Stimulated activated CD4-positive, alpha-beta T cell treated with anti-CD3 and anti-CD28 coated beads, TNF-alpha, amount 100 ng/mL, for 1 hour (primary cell): ENCODE measurements at places on chromosomes 11 and 22.

- DNase-seq = no peak
These were observed 82.9 kb downstream of the PIWIL4 start for GRCh38 chr11:94649964-94650623.

GRCh38 chr11:95156916-95157541, 67.4 kb downstream of the ENDOD1 start:
- no peak for DNase-seq

- DNase-seq = no peak
These were observed 10.3 kb downstream of the GAL3ST1 start for GRCh38 chr22:30564045-30564760.

DNA sequence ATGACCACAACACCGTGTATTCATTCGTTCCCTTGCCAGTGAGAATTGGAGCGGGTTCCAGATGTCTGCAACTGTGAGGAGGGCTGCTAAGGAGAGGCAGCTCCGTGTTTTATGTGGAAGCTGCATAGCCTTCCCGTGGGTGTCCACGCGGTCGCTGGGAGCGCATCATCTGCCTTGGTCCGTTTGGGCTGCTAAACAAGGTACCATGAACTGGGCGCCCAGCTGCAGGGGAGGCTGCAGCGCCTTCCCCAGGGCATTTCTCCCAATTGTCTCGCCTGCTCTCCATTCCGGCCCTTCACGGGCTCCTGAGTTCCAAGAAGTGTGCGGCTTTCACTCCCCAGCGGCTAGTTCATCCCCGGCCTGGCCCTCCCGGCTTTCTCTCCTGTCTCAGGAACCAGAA, 1446.4 kb downstream of the TBC1D22A start:
- DNase-seq = no peak

DNA sequence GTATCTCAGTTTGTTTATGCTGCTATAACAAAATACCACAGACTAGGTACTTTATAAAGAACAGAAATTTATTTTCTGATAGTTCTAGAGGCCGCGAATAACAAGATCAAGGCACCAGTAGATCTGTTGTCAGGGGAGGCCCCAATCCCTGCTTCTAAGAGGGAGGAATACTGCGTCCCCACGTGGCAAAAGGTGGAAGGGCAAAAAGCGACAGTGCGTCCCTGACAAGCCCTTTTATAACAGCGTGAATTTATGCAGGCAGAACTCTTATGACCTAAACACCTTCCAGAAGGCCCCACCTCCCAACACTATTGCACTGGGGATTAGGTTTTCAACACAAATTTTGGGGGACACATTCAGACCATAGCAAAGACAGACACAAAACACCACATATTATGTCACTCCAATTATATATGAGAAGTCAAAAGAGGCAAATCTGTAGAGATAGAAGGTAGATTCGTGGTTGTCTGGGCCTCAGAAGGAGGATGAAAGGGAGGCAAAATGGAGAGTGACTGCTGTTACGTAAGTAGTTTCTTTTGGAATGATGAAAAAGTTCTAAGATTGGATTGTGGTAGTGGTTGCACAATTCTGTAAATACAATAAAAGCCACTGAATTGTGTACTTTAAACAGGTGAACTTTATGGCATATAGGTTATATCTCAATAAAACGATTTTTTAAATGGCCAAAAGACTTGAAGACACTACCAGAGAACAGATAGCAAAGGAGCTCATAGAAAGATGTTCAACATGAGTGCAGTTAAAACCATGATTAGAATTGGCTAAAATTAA, 30.1 kb upstream of the TNRC6B start:
- DNase-seq = no peak

DNA sequence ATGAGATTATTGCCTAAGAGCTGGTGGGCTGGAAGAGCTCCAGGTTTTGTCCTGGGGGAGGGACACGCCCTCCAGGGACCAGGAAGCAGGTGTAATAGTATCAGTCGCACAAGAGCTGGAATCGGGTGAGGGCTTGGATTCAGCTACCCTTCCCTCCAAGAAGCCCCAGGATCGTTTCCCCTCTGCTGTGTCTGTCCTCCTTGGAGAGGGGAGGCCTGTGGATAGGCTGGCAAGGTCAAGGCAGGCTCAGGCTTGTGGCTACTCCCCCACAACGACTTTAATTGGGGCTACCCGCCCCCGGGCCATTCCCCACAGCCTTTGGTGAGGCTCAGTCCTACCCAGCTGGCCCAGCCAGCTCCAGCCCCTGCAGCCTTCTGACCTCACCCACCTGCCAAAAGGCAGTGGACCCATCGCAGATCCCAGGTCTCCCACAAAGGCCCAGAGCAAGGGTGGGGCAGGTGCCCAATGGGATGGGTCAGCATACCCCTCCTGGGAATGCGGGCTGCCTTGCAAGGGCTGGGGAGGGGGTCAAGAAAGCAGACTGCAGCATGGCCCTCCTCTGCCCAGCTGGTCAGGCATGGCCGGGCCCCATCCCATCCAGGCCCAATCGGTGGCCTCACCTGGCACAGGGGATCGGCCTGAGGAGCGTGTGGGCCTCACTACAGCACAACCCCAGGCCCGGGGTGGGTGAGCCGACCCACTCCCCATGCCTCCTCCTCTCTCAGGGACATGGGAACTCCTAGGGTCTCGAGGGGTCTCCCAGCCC, 1.0 kb downstream of the CTSD start:
- no peak for DNase-seq

DNA sequence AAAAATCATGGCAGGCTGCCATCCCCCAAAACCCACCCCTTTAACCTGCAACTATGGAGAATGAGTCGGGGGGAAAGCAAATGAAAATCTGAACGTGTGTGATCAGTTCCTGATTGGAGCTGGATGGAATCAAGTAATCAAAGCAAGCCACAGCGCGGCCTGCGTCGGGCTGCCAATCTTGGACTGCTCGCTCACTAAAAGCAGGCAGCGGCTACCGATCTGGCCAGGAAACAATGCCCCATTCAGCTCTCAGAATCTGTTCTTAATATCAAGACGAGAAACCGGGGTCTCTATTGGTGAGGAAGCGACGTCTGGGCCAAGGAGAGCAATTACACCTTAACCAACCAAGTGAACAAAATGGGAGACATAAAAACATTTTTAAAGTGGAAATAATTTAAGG, 472.2 kb downstream of the SOX6 start:
- no peak for DNase-seq

DNA sequence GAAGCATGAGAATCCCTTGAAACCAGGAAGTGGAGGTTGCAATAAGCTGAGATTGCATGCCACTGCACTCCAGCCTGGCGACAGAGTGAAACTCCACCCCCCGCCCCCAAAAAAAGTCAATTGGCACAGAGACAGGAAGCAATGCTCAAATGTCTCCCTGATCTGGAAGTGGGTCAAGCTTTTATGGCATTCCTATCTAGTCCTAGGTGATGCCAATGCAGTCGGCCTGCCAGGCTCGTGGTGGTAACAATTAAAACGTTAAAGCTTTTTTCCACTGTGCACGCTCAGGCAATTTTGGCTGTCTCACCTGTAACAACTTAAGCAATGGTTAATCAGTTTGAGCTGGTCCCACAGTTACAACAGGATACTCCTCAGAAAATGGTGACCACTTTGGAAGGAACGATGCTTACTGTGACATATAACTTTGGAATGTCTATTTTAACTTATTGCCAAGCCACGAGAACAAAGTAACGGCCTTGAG, 18.9 kb upstream of the PISD start:
- no peak for DNase-seq

GRCh38 chr11:74307434-74307833, 4.0 kb downstream of the P4HA3 start:
- no peak for DNase-seq

- DNase-seq = no peak
These were observed 853.9 kb upstream of the RAG2 start for GRCh38 chr11:37451903-37452302.

DNA sequence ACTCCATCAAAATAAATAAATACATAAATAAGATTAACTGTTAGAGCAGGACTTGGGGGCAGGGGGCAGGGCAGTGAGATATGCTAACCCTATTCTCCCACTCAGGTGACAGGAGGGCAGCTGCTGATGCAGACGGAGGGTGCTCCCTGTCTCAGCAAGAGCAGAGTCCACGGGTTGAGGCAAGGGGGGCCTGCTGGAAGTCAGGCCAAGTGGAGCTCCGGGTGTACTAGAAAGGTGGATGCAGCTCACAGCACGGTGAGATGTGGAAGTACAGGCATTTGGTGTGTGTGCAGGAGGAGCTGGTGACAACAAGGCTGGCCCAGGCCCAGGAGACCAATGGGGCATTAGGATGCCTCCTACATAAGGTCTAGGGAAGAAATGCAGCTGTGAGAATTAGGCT, 467.3 kb upstream of the B3GAT1 start:
- no peak for DNase-seq

GRCh38 chr11:61486011-61486620, 22.4 kb upstream of the LRRC10B start:
- no peak for DNase-seq

DNA sequence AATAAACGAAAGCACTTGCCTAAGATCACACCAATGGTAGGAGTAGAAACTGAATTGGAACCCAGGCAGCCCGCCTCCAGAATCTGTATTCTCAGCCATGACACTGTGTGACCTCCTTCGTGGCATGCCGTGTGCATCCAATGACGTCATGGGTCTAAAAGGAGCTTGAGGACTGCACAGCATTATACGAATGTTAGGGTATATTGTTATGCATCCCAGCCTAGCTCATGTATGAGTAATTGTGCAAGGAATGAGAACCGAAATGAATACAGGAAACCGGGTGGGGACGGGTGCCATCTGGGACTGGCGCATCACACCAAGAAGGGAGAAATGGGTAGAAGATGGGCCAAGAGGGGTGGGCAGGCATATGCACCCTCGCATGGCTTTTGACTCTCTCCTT, 12.3 kb upstream of the IGSF9B start:
- no peak for DNase-seq

- no peak for DNase-seq
These were observed 18.0 kb downstream of the KCTD21 start for GRCh38 chr11:78170413-78170812.

DNA sequence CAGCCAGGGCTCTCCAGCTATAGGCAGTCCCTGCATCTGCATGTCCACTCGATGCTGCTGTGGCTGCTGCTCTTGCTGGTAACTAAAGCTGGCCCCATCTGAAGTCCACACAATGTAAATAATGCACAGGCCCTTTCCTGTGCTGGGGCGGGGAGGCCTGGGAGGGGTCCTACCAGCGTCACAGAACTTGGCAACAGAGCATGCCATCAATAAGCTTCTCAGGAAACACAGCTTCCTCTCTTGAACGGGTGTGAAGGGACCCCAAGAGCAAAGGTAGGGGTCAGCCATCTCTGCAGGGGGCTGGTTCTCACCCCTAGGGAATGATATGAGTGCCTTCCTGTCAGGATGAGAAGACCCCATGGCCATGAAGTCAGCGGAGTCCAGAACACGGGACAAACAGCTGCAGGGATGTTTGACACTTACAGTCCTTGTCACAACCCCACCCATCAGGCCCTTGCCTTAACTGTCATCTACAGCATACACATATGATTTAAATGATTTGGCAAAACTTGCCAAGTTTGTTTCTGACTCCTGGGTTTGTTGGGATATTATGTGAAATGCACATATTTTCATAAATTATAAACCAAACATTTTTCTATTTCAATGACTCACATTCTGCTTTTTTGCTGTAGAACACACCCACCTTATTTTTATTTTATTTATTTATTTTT, 39.1 kb upstream of the LYVE1 start:
- no peak for DNase-seq

- no peak for DNase-seq
These were observed 239.5 kb downstream of the ST3GAL4 start for GRCh38 chr11:126594921-126595367.

GRCh38 chr11:99614352-99614751, 593.6 kb downstream of the CNTN5 start:
- no peak for DNase-seq

- no peak for DNase-seq
These were observed 335.1 kb upstream of the API5 start for GRCh38 chr11:42976636-42977217.

DNA sequence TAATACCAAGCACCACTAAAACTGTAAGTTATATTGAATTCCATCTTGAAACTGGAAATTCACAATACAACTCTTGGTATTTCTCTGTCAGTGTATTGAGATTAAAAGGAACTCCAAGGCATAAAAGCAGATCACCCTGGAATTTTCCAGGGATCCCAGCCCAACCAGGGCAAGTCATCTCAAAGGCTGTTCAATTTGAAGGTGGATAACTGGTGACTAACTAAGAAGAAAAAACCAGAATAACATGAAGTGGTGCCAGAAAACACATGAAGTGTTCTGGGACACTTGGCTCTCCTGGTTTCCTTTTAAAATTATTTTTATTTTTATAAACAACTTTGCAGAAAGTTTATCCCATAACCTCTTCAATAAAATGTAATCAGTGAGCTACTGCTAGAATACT, 7.8 kb upstream of the BMAL1 start:
- DNase-seq = no peak

GRCh38 chr11:131593301-131593700, 222.9 kb downstream of the NTM start:
- no peak for DNase-seq

GRCh38 chr11:124098141-124098540, 17.1 kb upstream of the VWA5A start:
- DNase-seq = no peak

- no peak for DNase-seq
These were observed 871.9 kb downstream of the TBC1D22A start for GRCh38 chr22:47634347-47634746.

DNA sequence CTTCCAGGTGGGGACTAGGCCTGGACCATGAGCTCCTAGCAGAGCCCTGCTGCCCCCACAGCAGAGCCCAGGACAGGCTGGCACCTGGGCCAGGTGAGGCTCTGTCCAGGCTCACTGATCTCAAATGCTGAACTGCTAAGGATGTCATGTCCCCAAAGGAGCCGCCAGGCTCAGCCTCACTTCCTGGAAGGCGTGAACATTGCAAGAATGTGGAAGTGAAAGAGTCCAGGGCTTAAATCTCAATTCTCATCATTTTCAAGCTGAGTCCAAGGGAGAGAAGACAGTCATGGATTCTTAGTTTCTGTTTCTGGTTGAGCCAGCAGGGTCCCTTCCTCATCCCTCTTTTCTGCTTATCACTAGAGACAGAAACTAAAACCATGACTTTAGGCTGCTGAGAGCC, 5.0 kb downstream of the ASCL2 start:
- DNase-seq = no peak

- no peak for DNase-seq
These were observed 72.6 kb upstream of the PPARA start for GRCh38 chr22:46077669-46078099.

DNA sequence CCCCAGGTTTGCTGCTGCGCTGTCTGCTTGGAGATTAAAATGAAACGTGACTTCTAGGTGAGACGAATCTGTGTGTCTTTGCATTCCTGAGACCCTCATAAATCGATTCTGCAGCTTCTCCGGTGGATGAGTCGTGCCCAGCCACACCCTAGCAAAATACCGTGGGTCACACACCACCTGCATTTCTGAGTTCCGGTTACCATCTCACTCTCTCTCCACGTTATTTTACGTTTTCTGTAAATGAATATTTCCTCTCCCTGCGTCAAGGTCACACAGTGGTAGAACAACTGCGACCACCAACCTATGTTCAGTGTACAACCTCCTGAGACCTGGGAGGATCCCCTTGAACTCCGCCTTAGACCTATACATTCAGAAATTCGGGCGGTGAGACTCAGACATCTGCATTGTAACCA, 1.1 kb downstream of the YWHAH start:
- no peak for DNase-seq

GRCh38 chr22:44660051-44660830, 41.8 kb upstream of the PRR5 start:
- DNase-seq = no peak
